ENCODE measurements at places on chromosomes 4 and X.

DNA sequence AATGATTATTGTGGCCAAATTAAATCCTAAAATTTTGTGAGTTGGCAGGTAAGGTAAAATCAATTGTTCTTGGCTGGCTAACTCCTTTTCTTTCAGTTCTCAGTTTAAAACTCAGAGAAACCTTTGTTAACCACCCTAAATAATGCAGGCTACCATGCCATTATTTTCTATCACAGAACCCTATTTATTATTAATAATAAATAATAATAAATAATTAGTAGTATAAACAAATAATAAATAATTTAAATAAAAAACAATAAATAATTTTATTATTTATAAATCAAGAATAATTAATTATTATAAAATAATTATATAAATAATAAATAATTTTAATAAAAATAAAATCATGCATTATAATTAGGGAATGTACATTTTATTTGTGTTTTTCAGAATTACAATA is 390.3 kb downstream of the ARHGAP24 start:
- DNase-seq: no peak

DNA sequence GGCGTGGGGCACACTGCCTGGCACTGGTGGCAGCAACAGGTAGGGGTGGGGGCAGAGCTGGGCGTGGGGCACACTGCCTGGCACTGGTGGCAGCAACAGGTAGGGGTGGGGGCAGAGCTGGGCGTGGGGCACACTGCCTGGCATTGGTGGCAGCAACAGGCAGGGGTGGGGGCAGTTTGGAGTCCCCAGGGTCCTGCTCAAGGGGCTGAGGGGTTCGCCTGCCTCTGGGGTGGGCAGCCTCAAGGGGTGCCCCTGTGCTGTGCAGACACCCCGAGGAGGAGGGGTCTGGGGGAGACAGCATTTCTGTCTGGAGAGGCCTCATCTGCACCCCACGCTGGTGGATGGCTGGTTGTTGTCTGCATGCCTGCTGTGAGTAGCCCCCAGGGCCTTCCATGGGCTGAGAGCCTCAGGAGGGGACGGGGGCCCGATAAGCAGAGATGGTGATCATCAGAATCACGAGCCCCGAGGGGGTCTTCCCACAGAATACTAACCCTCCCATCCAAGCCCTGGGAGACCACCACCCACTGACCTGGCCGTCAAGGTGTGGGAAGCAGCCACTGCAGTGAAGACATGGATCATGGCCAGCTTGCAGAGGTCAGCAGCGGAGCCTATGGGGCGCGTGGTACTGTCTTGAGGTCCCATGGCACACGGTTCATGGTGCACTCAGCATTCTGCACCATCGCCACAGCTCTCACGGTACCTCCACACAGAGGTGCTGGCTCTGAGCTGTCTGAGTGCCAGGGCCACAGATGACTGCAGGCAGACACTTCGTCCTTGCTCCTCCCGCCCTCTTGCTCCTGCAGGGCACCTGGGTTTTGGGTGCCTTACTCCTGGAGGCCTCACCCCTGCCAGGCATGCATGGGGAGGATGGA is 21.5 kb downstream of the NAT8L start:
- no peak for DNase-seq

GRCh38 chr4:29711226-29711625 is 1008.9 kb upstream of the PCDH7 start:
- DNase-seq: no peak

GRCh38 chr4:85860066-85860740 is 385.3 kb downstream of the ARHGAP24 start:
- DNase-seq: no peak

DNA sequence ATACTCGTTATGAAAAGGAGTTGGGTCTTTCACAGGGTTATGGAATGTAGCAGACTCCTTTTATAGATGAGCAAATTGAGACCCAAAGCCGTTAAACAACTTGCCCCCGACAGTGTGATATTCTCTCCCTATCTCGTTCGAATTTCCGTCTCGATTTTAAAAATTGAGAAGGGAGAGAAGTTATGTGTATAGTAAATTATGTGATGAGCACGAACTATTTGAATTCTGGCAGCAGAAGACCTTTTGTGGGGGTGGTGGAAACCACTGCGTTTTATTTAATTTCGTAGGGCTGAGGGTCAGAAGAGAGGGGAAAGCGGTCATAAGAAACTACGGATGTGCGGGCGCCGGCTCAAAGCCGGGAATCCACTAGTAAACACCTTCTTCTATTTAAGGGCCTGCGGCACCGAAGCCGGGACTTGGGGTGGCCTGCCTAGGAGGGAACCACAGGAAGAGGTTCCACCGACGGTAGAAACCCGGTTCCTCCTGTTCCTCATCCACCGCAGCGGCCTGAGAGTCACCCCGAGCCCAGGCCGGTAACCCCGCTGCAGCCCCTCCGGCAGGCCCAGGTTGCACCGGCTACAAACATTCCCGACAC is 1.5 kb upstream of the DDX3X start:
- DNase-seq: peak; percentile 26

GRCh38 chr4:81466841-81467671 is 4.7 kb downstream of the RASGEF1B start:
- peak; percentile 57 for DNase-seq

DNA sequence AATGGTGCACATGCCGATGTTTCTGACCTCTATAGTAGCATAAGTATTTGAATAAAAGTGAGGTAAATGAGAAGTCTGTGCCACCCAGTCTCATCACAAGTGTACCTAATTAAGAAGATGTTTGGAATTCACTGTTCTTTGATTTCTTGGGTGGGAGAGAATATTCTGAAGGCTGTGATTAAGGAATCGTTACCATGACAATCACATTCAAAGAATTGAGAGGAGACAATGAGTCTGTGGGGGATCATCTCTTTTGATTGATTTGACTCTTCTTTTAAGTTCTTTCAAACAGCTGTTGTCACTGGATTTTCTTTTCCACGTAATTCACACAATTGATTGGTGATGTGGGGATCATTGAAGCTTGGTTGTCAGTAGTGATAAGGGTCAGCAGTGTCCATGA is 18.1 kb downstream of the FHL1 start:
- no peak for DNase-seq

DNA sequence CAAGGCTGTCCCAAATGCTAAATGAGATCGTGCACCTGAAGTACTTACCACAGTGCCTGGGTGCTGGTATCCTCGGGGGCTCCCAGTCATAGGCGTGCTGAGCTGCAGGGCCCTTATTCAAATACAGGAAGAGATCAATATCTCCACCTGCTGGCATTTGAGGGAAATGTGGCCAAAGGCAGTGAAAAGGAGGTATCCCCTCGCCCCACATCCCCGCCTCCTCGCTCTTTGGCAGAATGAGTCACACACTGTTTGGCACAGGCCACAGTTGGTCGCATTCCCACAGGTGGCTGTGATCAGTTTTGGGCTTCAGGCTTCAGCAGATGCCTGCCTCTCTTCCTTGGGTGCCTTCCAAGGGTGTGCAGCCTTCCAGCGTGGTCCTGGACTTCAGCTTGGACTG is 28.4 kb downstream of the ZNF185 start:
- DNase-seq: peak; percentile 39

GRCh38 chrX:10900585-10901289 is 210.4 kb upstream of the HCCS start:
- no peak for DNase-seq

DNA sequence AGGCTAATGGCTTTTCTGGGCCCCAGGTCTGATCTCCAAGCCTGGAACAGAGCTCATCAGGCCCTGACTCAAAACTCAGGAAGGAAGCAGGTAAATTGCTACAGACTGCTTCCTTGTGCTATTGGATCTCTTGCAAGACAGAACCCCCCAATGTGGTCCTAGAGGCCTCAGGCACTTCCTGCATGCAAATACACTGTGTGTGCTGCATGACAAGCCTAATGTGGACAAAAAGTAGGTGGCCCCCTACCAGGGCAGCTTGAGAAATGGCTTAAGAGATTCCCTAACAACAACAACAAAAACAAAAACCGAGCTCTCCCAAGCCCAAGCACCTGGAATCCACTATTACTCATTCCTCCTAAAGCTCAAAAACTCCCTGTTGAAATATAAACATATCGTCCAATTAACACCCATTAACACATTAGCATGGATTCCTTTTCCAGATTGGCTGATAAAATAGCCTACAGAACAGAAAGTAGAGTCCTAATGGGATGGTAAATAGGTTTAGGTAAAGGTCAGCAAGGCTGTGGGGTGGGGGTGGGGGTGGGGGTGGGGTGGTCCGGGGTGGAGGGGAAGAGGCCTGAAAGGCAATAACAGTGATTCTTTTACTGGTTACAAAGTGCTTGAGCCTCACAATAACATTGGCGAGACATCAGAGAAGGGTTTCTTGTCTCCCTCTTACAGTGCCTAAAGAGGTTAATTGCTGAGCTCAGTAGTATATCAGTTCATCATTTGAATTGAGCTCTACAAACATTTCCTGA is 24.1 kb upstream of the FGF16 start:
- no peak for DNase-seq

DNA sequence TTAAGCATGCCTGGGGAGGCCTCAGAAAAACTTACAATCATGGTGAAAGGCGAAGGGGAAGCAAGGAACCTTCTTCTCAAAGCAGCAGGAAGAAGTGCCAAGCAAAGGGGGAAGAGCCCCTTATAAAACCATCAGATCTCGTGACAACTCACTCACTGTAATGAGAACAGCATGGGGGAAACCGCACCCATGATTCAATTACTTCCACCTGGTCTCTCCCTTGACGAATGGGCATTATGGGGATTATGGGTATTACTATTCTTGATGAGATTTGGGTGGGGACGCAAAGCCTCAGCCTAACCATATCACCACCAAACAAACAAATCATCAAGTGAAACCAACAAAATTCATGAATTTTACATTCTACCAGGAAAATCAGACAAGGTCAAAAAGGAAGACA is 76.7 kb upstream of the TAB3 start:
- DNase-seq: no peak

- DNase-seq: no peak
Observed at GRCh38 chrX:96147681-96148080, 537.0 kb upstream of the DIAPH2 start.

- no peak for DNase-seq
Observed at GRCh38 chr4:26458157-26458561, 32.1 kb downstream of the CCKAR start.

DNA sequence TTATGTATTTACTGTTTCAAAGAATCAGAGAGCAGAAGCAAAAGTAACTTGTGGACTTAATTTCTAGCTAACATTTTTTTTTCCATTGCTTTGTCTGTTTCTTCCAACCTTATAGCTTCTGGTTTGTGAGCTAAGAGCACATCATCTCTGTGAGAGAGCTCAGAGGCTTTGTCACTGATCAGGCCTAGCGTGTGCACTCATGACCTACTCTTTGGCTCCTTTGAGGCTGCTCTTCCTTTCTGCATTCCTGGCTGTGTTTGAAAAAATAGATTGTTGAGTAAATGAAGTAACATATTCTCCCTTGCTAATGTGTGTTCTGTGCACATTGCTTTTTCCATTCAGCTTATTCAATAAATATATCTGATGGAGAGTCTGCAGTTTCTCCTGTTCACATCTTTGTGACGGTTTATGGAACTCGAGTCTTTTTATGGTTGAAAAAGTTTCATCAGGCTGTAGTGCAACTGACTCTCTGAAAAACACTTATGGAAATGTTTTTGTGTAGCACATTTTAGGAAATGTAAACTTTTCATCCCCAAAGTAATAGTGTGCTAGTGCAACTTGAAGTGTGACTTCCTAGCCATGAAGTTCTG is 133.0 kb downstream of the RAPGEF2 start:
- no peak for DNase-seq

- DNase-seq: no peak
Observed at GRCh38 chr4:61079976-61080375, 120.2 kb upstream of the ADGRL3 start.

GRCh38 chr4:163395055-163395454 is 51.4 kb downstream of the NPY5R start:
- no peak for DNase-seq

DNA sequence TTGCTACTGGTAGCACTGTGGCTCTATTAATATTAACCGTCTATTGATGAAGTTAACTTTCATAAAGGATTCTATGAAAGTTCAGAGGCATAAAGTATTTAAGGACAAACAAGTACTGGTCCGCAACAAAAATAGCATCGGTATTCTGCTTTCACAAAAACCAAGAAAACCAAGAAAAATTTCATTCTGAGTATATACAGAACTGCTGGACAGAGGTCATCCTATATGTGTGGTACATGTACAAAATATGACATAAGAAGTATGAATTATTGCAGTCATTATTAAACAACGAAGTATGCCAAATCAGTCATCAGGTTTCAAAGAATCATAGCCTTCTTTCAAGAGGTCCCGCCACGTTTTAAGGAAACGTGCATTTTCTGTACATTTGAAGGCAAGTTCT is 2.4 kb downstream of the C4orf46 start:
- no peak for DNase-seq

GRCh38 chr4:141432000-141432712 is 204.2 kb upstream of the IL15 start:
- DNase-seq: no peak

- no peak for DNase-seq
Observed at GRCh38 chr4:154467886-154468285, 23.7 kb downstream of the DCHS2 start.

DNA sequence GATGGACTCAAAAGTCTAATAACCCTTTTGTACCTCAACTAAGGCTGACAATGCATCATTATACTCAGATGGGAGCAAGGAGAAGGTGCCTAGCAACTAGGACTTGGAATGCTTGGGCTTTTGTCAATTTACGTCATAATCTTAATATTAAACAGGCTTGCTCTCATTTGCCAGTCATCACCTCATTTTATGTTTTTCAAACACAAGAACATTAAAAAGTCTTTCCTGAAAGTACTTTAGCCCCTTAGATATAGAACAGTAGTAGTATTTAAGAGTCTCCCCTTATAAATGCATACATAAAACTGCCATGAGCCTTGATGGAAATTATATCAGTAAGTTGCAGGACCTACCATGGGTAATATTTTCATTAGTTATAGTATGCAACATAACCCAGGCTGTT is 150.7 kb upstream of the INTU start:
- no peak for DNase-seq

GRCh38 chr4:147244786-147245185 is 236.1 kb upstream of the EDNRA start:
- DNase-seq: no peak

DNA sequence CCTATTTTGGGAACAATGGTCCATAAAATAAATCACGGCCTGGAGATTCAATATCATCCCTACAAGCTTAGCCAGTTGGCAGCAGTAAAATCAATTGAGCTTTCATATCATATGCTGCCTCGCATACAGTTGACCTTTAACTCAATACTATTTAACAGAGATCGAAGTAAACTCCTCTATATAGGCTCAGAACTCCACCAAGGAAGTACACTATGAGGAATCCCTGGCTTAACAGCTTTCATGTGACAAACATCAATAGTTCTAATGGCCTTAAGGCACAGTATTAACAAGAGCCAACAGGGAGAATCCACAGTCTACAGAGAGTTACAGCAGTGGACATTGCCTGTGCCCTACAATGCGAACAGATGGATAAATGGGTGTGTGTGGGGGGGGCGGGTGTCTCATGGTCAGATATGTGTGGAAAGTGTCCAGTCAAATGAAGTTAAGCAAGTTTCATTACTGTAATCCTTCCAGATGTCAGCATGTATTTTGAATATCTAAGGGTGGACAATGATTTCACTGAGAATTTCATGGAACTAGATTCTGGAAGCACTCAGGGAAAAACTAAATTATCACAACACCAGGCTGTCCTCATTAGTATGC is 98.2 kb upstream of the FAM9B start:
- no peak for DNase-seq

Data from stimulated activated naive CD4-positive, alpha-beta T cell treated with Interleukin-2 at 50 U/mL for 16 hours (primary cell).